Stimulated activated CD4-positive, alpha-beta T cell treated with anti-CD3 and anti-CD28 coated beads, Interleukin-1b, Interleukin-23, amount 100 ng/mL, for 1 hour (primary cell): ENCODE measurements at places on chromosomes 5 and 9.

GRCh38 chr9:105357937-105358336, 89.9 kb upstream of the FSD1L start:
- DNase-seq, result no peak

DNA sequence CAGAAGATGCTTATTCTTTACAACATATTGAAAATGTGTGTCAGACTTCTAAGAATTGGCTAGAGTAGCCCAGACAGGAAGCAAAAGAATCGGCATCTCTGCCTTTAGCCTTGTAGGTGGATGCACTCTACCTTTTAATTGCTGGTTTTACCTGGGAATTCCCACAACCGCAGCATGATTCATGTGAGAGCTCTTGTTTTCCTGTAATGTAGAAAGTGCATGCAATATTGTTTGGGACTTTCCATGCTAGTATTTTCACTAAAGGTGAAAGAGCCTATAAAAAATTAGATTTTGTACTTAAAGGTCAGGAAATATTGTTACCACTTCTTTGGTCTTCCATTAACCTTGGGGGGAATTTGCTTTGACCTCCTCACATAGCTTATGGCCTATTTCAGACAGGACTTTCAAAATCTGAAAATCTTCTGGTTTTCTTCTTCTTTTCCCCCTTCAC, 89.8 kb downstream of the NTRK2 start:
- no peak for DNase-seq

- no peak for DNase-seq
Measured at GRCh38 chr5:67530609-67531255, 334.1 kb upstream of the CD180 start.

GRCh38 chr5:54285686-54286085, 24.7 kb downstream of the ARL15 start:
- DNase-seq, result no peak

DNA sequence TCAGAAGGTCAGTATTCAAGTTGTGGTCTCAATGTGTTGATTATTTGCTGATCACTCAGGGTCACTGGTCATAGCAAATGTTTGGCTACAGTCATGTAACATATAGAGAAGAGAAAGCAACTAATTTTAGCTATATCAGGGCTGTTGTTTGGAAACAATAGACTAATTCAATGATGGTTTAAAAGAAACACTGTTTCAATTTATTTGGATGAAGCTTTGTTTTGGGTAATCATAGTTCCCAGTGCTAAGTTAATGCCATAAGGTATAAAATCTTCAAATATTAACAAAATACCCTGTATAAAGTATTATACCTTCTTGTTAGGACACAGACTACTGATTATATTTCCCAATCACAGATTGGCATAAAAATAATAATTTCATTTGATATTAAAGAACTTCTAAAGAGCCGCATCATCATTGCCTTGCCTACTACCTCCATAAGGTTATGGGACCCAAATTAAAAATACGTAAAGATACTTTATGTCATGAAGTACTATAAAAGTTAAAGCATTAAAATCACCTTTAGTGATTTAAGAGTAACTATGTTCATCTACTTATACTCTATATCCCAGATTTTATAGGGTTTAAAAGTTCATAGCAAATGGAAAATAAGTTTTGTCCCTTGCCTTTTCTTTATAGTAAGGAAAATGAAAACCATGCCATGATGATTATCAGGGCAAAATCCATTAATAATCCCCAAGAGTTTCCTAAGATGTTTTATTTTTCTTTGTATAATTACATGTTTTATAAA, 6.0 kb downstream of the NR3C1 start:
- DNase-seq, result no peak

DNA sequence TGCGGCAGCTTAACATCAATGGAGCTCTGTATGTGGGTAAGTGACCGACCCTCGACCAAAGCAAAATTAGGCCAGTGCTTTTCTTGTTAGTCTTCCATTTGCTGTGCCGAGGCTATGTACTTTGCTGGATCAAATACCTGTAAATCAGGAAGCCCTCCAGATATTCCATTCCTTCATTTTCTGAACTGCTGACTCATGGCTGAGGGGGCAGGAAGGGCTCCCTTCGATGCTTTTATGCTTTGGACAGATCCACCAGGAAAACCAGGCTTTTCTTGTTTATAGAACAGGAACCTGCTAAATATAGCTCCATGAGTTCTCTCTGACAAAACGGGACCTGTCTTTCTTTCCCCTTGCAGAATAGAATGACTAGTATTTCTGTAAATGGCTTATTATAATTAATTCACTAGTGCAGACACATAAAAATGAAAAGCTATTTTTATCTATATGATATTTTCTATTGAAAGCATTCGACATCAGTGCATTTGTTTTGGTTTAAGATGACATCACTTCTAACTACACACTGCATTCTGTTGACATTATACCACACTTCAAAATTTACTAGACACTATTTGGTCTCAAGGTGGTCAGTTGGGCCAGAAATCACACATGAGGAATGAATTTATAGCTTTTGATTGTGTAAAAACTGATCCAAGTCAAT, 93.3 kb downstream of the LIFR start:
- DNase-seq, result no peak

GRCh38 chr5:107576736-107577393, 93.9 kb downstream of the EFNA5 start:
- no peak for DNase-seq
